ENCODE measurements at places on chromosomes 5 and 9.

DNA sequence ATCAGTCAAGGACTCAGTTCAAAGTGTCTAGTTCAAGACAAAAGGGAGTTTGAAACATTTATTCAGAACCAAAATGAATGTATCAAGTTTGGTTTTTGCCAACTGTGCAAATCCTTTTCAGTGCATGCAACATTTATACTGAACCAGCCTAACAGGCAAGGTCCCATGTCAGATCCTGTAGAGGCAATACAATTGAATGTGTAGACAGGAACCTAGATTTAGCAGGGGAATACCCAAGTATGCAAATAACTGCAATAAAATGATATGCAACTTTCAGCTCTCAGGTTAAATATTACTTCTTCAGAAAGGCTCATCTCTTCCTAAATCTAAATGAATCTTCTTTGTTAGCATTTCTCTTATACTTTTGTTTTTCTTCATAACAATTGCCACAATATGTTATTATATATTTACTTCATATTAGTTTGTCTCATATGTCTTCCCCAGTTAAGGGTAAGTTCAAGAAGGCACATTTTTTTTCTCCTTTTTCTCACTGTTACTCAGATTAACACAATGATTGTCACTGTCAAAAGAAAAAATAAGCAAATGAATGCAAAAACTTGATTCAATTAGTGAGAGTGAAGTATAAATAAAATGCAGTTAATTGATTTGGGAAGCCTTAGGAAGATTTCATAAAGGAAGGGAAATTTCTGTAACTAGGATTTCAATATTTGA, 163.9 kb upstream of the RASA1 start:
- no peak for DNase-seq

DNA sequence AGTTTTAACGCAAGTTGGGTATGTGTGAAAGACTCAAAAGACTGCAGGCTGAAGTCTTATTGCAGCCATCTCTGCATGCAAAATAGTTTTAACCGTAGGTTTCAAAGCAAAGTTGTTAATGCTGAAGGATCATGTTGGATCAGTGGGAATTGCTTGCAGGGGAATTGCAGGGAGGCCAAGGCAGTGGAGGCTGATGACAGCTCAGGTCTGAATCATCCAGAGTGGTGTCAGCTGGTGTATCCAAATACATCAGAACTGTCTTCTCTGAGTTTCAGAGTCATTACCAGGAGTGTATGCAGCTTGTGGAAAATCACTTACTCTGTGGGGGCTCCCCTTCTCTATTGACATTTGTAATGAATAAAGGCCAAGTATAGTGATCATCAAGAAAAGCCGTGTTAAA, 435.7 kb downstream of the SH3GL2 start:
- peak; percentile 78 for DNase-seq

GRCh38 chr5:63101870-63102269, 523.3 kb downstream of the LRRC70 start:
- DNase-seq: no peak

DNA sequence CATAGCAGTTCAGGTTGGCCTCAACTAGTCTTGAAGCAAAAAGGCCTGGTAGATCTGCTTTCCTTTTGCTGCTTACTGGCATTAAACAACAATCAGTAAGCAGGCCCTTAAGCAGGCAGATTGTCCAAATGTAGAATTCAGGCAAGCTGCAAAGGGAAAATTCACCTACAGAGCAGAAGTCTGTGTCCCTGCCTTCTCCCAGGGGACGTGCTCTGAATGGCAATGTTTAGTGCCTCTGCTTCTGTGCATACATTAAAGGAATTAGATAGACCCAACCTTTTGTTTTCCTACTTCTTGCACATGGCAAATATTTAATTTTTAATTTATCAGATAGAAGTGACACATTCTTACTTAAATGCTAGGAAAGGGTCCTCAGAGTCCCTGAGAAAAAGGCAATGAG, 328.8 kb upstream of the PIK3R1 start:
- DNase-seq: peak; percentile 63

GRCh38 chr5:5767286-5767928, 344.9 kb downstream of the ICE1 start:
- DNase-seq: no peak

- no peak for DNase-seq
Measured at GRCh38 chr5:6674886-6675285, 38.3 kb upstream of the TENT4A start.

DNA sequence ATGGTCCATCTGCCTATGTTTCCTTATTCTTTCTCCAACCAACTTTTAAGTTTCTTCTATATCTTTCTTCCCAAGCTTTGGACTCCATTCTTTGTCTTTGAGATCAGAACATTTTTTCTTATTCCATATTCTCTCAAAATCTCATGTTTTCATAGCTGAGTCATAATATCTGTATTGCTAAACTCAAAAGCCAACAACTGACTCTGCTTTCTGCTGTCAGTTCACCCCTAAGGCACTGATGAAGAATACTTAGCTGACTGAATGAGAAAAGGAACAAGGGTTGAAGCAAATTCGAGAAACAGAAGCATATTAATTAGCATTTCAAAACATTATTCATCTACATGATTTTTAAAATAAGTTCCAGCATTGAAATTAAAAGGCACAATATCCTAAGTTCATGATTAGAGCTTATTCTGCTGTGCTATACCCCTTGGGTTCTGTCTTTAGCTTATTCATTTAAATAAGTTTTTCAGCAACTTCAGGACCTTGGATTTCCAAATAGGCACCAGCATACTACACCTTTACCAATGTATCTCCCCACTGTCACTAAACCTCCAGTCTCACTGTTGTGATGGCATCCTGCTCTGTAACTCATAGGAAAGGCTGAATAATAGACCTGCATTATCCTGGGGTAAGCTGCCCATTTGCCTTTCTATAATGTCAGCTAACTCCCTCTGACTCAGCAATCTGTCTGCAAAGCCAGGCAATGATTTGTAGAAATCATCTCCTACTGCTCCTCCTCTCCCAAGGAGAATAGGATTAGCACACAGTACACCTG, 49.9 kb upstream of the C5orf46 start:
- DNase-seq: peak; percentile 22

GRCh38 chr9:80571953-80572352, 1000.2 kb downstream of the TLE4 start:
- no peak for DNase-seq

- peak; percentile 35 for DNase-seq
Measured at GRCh38 chr5:38540314-38540713, 16.1 kb downstream of the LIFR start.

GRCh38 chr5:179870403-179870903, 11.8 kb upstream of the MRNIP start:
- DNase-seq: peak; percentile 86

- peak; percentile 50 for DNase-seq
Measured at GRCh38 chr9:129211686-129212085, 33.6 kb upstream of the IER5L start.

- peak; percentile 23 for DNase-seq
Measured at GRCh38 chr9:129656795-129657390, 8.6 kb upstream of the PRRX2 start.

DNA sequence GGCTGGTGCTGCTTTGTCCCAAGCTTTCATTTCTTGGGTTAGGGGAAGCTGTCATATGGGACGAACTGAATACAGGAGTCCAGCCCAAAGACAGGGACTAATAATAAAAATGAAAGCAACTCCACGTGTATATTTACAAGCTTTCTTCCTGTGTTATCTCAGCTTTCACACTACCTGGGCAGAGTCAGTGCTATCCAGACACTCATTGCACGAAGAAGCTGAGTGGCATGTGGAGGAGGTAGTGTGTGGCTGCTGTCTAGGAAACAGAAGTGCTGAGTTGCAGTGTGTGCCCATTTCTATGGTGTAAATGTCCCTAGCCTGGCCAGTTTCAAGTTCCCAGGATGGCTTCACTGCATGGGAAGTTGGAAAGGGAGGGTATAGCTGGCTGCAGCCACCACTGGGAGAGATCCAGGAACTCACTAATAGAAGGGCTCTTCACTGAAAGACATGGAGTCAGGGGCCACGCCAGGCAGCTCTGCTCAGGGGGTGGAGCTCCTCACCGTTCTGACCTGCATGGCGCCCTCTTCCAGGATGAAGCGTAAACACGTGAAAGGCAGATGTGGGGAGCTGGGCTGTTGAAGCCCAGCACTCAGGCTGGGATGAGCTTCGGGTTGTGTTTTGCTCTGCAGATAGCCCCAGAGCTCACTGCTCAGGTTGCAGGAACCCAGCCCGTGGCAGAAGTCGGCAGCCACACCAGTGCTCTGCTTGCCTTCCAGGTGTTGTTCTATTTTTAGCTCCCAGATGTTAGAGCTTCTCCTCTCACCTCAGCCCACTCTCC, 116.9 kb downstream of the IRX2 start:
- DNase-seq: no peak

- DNase-seq: no peak
Measured at GRCh38 chr9:16029046-16029615, 476.3 kb downstream of the CCDC171 start.

DNA sequence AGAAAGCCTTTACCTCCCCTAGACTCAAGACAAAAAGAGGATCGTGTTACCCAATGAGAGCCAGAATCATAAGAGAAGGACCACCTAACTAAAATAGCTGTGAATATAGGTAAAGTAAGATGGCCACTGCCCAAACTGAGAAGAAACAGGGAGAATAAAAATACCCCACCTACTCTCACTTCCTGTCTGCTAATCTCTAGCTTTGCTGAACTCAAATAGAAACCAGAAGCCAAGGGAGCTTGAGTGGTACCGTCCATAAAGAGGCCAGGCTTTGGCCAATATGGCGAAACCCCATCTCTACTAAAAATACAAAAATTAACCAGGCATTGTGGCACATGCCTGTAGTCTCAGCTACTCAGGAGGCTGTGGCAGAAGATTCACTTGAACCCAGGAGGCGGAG, 123.0 kb upstream of the FST start:
- no peak for DNase-seq

- DNase-seq: peak; percentile 33
Measured at GRCh38 chr9:109411798-109412352, 86.2 kb downstream of the PTPN3 start.

- DNase-seq: no peak
Measured at GRCh38 chr5:69105996-69106906, 12.4 kb downstream of the SLC30A5 start.

DNA sequence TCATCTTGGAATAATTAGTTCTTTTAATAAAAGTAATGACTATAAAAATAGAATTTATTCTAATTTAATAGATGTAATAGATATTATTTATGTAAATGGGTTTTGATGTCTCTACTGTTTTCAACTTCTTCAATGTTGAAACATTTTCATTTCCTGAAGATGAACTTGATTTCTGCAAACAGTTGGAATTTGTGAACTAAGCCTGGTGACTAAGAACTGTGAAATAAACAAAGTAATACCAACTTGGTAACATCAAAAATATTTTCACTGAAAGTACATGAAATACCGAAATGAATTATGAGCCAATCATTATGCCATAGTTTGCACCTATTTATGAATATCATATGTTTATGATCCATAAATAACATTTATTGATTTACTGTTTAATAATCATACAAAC, 143.8 kb upstream of the FGF10 start:
- DNase-seq: no peak

GRCh38 chr9:129865668-129866320, 30.5 kb downstream of the USP20 start:
- no peak for DNase-seq

GRCh38 chr9:13719981-13720676, 440.6 kb upstream of the MPDZ start:
- no peak for DNase-seq

GRCh38 chr5:146703899-146704298, 174.7 kb downstream of the PPP2R2B start:
- DNase-seq: no peak

DNA sequence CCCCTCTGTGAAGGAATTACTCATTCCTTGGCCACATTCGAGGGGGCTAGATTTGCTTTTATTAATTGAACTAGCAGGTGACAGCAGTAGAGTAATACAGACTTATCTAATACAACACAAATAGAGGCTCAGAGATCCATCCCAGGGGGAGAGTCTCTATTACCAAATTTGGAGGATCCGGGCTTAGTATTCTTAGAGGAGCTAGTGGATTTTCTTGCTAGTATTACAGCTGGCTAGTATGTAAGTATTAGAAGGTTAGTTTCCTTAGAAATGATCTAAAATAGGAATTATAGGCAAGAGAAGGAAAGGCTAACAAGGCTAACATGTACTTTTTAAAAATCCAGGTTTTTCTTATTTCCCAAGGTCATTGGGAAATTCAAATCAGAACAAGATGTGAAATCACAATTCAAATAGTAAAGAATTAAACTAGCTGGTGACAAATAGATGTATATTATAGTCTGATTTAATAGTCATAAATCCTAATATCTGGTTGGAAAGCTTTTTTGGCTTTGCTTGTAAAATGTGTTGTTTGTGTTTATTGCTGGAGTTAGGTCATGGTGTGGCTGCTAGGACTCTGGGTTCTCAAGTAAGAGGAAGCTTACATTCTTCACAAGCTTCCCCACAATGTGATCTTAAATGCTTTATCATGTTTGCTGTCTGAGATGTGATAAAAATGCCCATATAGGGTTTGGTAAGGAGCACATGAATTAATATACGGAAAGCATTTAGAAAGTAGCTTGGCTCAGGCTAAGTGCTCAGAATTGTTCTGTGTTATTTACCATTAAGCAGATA, 160.4 kb upstream of the MPDZ start:
- no peak for DNase-seq

- no peak for DNase-seq
Measured at GRCh38 chr5:157022024-157022423, 36.9 kb downstream of the HAVCR1 start.

GRCh38 chr9:95003689-95004410, 277.4 kb downstream of the AOPEP start:
- peak; percentile 74 for DNase-seq

DNA sequence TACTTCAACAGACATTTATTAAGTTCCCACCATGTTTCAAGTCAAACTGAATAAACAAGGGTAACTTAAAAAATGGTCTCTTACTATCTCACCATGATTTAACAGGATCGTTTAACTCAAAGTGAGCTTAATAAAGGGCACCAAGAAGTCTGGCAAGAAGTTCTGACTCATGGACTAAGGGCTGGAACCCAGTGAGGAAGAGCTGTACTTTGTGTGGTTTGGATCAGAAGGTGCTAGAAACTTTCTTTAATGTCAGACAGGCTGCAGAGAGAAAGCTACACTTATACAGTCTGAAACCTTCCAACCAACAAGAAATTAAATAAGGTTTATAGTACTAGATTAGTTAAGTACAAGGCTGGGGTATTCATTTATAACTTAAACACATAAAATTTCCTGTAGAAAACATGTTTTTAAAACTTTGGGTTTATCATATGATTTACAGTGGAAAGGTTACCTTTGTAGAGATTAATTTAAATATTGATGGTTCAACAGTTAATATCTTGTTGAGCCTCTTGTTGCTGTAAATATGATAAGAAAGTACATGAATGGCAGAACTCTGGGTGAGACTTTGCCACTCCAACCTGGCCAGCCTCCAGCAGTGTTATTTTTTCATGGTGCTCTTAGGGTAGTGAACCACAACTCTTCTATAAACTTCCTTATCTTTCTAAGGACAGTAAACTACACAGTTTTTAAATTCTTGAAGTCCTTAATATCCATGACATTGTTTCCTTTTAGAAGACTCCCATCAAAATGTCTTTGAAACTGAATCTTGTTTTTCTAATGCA, 162.8 kb downstream of the MAN2A1 start:
- no peak for DNase-seq

DNA sequence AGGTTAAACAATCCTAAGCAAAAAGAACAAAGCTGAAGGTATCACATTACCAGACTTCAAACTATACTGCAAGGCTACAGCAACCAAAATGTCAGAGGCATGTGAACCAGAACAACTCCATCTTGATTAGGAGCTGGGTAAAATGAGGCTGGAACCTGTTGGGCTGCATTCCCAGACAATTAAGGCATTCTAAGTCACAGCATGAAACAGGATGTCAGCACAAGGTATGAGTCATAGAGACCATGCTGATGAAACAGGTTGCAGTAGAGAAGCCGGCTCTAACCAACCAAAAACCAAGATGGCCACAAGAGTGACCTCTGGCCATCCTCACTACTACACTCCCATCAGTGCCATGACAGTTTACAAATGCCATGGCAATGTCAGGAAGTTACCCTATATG, 252.0 kb downstream of the RASEF start:
- peak; percentile 72 for DNase-seq

Data from NCI-H69 (cell line).